Stimulated activated CD8-positive, alpha-beta memory T cell treated with anti-CD3 and anti-CD28 coated beads, Interleukin-7, amount 100 ng/mL, for 1 hour (primary cell): ENCODE measurements at places on chromosomes 7 and 10.

- DNase-seq = no peak
Observed at GRCh38 chr10:62655337-62655994, 149.1 kb upstream of the ADO start.

DNA sequence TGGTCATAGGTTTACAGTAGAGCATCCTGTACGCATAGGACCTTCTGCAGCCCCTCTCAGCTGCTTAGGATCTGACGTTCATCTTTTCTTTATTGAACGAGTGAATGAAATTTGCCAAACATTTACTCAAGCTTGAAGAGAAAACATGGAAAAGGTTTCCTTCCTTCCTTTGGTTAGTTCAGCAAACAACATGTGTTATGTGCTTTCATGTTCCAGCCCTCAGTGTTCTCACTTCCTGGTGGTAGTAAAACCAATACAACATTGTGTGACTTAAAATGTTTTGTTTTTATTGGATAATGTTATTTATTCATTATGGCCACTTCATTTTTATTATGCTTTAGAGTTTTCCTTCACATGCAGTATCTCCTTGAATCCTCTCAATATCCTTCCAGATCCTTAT, 1.4 kb upstream of the CDCA7L start:
- no peak for DNase-seq

GRCh38 chr7:129271500-129272355, 46.9 kb downstream of the AHCYL2 start:
- peak; percentile 23 for DNase-seq

GRCh38 chr7:19932549-19933249, 159.3 kb upstream of the TMEM196 start:
- no peak for DNase-seq

GRCh38 chr10:88616250-88616977, 29.9 kb downstream of the LIPJ start:
- DNase-seq = no peak

GRCh38 chr10:119090968-119091367, 10.4 kb upstream of the EIF3A start:
- no peak for DNase-seq

DNA sequence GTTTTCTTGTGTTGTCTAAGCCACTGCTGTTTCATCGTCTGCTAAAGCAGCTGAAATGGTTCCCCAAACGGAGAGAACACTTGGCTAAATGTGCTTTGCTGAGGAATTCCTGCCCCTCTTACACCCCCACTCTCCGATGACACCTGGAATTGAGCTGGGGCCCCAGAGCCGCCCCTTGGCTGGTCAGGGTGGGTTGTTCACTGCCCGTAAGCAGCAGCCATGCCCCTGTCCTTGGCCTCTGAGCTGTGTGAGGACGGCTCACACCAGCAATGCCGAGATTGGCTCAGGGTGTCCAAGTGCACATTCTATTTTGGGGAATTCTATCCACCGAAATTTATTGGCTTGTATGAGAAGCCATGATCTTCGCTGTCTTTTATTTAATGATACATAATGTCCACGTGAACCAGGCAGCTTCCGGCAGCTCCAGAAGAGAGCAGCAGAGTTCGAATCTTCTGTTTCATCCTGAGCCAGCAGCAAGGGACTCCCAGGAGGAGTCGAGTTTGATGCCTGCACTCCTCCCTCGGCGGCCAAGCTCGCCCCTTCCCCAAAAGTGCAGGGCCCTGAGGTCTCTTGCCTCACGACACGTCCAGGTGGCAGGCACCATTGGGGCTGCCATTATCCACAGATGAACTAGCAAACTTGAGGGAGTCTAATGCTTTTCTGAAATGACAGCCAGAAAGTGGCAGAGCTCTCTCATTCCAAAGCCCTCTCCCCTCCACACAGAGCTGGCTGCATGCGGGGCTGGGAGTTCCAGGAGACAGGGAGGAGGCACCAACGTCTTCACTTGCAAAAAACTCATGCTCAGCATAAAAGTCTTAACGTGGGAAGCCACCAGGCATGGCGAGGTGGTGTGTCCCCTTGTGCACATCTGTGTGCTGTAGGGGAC, 114.0 kb downstream of the WDR37 start:
- DNase-seq = no peak

- no peak for DNase-seq
Observed at GRCh38 chr7:127635659-127636285, 16.2 kb upstream of the SND1 start.

DNA sequence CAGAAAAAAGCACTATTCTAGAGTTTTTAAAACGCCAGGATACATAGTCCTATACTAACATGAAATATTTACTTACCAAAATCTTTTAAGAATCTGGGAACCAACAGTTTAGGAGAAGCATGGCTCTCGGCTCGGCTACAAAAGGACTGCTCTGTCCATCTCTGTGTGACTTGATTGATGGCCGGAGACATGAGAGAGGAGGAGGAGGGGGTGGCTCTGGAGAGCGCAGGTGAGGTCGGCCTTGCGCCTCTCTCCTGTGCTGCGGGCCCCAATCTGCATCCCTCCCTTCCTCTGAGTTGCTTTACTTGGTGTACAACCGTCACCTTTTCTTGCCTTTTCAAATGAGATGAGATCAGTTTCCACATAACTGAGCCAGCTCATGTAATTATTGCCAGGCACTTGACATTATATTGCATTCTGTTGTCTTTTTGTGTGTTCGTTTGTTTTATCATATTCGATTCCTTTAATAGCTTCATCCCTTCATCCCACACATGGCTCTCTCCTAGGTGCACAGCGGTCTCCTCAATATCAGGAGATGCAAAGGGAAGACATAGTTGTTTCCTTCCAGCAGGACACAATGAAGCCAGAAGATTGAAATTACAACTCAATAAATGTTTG, 87.8 kb upstream of the KLF6 start:
- no peak for DNase-seq

DNA sequence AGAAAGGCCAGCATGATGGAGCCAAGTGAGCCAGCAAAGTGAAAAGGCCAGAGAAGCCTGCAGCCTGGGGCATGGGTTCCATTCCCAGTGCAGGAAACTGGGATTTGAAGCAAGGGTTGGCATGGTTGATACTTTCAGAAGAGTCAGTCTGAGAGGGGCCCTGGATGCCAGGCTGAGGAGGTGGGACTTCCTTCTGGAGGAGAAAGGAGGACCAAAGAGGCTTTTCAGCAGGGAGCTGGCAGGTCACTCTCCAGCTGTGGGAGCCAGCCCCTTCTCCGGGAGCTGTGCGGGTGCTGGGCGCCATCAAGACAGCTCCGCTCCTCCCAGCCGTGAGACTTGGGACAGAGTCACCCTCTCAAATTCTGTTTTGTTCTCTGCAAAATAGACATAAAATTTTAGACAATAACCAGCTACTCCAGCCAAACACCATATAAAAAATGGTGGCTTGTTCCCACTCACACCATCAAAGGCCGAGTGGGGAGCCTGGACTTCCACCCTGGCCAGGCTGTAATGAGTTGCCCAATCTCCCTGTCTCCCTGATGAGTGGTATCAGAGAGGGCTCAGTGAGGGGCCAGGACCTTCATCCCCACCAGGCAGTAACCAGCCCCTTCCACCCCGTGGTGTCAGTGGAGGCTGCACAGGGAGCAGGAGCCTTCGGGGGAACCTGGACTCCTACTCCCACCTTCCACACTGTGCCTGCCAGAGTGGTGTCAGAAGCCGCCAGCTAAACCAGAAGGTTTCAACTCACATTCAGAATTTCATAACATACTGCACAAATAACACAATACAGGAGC, 133.6 kb upstream of the RET start:
- DNase-seq = no peak

DNA sequence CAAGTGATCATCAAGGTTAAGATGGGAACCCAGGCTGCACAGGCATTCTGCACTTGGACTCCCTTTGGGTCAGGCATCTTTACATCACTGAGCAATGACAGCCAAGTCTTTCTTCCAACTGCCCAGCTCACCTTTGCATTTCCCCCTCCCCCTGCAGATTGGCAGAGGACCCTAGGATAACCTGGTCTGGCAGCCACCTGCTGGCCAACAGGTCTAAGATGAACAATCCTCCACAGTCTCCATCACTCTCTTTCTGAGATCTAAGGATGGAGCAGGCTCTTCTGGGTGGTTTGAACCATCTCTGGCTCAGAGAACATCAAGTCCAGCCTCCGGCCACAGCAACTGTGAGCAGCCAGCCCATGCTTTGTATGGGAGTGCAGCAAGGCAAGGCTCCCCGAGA, 75.8 kb downstream of the RAB11FIP2 start:
- DNase-seq = no peak

DNA sequence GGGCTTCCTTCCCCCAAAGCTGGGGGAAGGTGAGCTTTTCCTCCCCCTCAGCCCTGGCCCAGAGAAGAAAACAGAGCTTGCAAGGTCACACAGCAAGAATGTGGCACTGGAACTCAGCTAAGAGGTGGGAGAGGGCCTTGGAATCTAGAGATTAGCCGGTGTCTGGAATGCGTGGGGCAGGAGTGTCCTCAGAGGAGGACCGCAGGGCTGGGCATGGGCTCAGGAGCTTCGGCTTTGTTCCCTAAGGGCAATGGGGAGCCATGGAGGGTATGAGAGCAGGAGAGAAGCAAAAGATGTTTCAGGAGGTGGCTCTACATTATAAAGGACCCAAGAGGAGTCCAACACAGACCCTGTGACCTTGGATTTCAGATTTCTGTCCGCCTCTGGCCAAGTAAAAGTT, 127.2 kb upstream of the TNRC18 start:
- DNase-seq = no peak

DNA sequence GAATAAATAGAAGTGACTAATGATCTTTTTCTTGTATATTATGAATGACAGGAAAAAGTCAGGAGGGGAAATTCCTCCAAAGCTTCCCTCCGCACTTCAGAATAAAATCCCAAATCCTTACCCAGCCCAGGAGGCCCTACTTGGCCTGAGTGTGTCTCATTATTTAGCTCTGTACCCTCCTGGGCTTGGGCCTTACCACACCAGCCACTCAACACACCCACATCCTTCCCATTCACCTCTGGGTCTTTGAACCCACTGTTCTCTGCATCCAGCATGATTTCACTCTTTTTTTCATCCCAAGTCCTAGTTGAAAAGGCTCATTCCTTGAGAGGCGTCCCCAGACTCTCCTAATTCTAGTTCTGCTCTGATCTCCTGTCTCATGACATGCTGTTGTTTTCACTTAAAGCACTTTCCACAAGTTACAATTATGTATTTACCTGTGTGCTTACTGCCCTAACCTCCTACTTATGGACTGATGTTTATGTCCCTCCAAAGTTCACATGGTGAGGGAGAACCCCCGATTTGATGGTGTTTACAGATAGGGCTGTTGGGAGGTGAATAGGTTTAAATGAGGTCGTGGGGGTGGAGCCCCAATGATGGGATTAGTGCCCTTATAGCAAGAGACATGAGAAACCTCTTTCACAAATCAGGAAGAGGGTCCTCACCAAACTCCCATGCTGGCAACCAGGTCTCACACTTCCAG, 6.4 kb downstream of the NOD1 start:
- DNase-seq = no peak

DNA sequence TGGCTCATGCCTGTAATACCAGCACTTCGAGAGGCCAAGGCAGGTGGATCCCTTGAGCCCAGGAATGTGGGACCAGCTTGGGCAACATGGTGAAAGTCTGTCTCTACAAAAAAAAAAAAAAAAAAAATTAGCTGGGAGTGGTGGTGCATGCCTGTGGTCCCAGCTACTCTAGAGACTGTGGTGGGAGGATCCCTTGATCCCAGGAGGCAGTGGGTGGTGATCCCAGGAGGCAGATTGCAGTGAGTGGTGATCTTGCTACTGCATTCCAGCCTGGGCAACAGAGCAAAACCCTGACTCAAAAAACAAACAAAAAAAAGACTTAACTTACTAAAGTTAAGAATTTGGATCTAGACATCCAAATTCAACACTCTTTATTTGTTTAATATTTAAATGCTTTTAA, 10.2 kb upstream of the ADO start:
- no peak for DNase-seq

DNA sequence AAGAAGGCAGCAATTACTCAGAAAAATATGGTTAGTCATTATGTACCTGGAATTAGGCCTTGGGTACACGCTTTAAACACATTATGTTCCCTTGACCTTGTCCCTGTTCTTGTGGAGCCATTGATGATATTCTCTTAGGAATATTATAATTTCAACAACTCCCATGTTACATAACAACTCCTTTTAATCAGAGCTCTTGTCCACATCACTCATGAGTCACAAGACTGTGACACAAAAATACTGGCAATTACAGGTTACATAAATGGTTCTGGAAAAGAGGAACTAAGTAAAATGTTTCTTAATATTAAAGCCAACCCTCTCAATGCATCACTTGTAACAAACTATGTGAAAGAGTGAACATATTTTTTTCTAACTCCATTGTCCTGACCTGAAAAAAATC, 143.8 kb upstream of the PCLO start:
- DNase-seq = no peak

- no peak for DNase-seq
Observed at GRCh38 chr7:38746438-38746837, 115.3 kb upstream of the AMPH start.

- DNase-seq = no peak
Observed at GRCh38 chr10:55168343-55168742, 367.3 kb upstream of the PCDH15 start.

DNA sequence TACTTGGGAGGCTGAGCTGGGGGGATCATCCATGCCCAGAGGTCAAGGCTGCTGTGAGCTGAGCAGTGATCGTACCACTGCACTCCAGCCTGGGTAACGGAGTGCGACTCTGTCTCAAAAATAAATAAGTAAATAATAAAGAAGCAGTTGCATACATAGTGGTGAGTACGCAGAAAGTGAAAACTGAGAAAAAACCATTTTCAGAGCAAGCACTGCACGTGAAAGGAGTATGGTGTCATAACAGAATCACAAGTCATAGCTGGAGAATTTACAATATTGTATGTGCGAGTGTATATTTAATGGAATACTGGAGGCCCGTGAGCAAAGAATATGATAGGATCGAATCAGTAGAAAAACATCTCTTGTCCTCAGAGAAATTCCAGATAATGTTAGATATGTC, 22.3 kb downstream of the KIAA1217 start:
- DNase-seq = no peak

GRCh38 chr10:20040012-20040411, 223.8 kb downstream of the PLXDC2 start:
- DNase-seq = no peak

DNA sequence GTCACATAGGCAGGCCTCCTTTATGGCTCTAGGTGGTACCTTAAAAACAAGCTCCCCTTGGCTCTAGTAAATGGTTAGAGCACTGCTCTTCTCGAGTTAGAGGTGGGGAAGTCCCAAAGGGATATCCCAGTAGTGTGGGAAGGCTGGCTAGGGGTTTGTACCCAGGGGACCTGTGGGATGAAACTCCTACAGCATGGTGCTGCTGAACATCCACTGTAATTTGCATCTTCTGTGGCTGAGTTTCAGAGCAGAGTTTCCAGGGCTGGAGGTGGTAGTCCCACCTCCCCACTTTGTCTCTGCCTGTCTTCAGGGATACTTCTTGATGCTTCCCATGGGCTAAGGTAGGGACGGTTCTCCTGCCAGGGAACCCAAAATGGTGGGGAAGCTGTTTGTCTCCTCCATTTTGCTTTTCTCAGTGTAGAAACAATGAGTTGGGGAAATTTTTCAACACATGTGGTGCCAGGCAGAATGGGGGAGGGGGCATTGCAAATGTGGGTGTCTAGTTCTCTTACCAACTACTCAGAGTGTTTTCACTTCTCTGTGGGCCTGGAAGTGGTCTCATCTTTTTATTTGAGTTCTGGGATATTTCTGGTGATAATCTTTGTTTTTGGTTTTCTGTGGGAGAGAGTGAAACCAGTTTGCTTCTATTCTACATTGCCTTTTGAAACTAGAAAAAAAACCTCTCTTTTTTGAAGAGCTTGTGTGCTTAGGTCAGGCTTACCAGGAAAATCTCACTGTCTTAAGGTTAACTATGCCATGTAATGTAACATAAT, 36.3 kb downstream of the SCART1 start:
- DNase-seq = no peak
